ENCODE measurements at places on chromosomes 3 and 15.

GRCh38 chr3:15919971-15920370 lies 122.2 kb upstream of the ANKRD28 start:
- H3K36me3 ChIP-seq, result no peaks in the 10 kb centered on the region
- no peaks in the 10 kb centered on the region for H3K4me1 ChIP-seq
- DNase-seq, result no peak
- no peak overlapping the region for H3K27ac ChIP-seq
- no peaks in the 10 kb centered on the region for H3K27me3 ChIP-seq
- no peak overlapping the region for H3K4me3 ChIP-seq

DNA sequence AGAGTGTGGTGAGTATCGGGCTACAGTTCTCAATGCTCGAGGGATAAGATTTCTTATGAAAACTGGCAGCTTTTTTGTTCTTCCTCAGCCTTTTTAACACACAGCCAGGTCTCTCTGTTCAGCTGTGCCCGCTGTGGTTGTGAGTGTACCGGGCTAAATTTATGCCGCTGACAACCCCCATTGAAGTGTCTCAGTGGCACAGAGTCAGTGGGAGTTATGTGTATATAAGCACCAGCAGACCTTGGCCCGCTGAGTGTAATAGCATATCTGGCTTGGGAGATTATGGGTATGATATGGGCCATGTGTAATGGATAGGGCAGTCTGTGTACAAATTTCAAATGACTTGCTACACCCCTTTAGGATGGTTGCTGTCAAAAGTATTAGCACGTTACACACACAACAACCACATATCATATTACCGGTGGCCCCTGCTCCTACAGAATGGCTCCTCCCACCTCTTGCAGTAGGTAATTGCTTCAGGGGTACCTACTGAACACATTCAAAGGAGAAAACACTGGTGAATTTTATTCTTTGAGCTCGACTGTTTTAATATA lies 26.9 kb upstream of the NR2F2 start:
- no peaks in the 10 kb centered on the region for H3K27me3 ChIP-seq
- no peak overlapping the region for H3K4me3 ChIP-seq

DNA sequence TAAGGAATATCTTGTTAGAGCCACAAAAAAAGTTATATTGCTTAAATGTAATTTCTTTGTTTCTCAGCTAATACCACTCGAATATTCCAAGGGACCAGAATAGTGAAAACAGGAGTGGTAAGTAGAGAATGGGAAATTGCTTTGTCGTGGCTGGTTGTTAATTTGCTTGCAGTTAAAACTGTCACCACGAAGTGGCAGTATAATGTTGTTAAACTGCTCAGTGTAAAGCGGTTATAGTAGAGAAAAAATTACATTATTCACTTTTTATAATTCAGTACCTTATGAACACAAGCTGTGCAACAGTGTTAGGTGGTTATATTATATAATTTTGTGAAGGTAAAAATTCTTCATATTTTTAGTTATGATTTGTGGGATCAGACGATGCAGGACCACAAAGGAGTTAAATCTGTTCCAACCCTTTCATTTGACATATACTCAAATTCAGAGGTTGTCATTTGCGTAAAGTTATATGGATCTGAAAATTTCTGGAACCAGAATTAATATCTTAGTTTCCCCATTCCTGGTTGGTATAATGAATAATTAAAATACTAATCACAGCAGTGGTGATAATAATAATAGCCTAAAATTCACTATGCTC lies 171.8 kb downstream of the FEZF2 start:
- H3K4me3 ChIP-seq, result no peak overlapping the region
- H3K4me1 ChIP-seq, result no peaks in the 10 kb centered on the region
- H3K36me3 ChIP-seq, result no peaks in the 10 kb centered on the region

DNA sequence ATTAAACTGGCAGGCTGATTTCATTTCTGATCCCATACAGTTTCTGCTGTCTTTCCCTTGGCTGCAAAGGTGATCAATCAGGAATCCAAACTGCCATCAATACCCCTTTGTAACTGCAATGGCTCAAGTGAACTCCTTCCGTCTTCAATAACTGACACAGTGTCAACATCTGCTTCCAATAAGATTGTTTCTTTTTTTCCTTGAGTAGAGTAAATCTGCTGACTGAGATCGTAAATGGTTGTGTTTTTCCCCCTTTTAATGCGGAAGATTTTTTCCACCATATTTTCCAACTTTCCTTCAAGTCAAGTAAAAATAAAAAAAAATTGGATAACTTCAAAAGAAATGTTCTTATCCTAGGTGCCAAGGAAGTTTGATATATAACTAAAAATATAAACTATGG lies 48.7 kb downstream of the VGLL3 start:
- H3K4me1 ChIP-seq, result no peaks in the 10 kb centered on the region
- H3K4me3 ChIP-seq, result no peak overlapping the region
- H3K36me3 ChIP-seq, result no peaks in the 10 kb centered on the region
- DNase-seq, result no peak

- no peaks in the 10 kb centered on the region for H3K27me3 ChIP-seq
- DNase-seq, result no peak
- H3K4me3 ChIP-seq, result no peak overlapping the region
- H3K4me1 ChIP-seq, result no peaks in the 10 kb centered on the region
Measured at GRCh38 chr3:25697553-25697952, 32.8 kb upstream of the TOP2B start.

- H3K4me1 ChIP-seq, result no peaks in the 10 kb centered on the region
- no peak for DNase-seq
- H3K27me3 ChIP-seq, result no peaks in the 10 kb centered on the region
- H3K36me3 ChIP-seq, result no peaks in the 10 kb centered on the region
Measured at GRCh38 chr3:123817413-123817812, 66.7 kb downstream of the MYLK start.

DNA sequence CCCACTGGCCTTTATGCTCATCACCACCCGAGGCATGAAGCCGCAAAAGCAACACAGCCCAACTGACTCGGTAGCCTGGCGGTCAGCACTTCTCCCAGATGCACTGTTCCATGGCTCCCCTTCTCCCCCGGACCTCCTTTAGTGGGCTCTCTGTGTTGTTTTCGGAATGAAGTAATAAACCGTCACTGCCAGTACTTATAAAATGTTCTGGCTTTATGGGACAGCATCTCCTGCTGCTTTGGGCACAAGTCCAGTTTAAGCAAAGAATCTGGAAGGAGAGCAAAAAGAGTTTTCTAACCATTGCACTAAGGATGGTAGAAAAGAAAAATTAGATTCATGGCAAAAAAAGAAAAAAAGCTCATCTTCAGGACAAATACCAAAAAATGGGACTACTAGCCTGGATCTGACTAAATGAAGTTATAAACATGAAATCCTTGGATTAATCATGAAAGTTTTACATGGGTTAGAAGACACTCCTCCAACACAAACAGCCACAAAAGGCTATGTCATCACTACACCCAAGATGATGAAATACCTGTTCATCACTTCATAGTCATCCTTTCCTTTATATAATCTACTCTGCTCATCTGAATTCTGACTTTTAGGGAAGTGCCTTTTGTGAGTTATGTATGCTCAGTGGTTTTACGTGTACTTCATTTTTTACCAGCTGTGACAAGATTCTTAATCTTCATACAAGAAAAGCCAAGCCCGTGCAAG lies 89.5 kb upstream of the UBE2E2 start:
- H3K4me3 ChIP-seq, result no peak overlapping the region
- H3K36me3 ChIP-seq, result no peaks in the 10 kb centered on the region
- no peaks in the 10 kb centered on the region for H3K27me3 ChIP-seq
- H3K4me1 ChIP-seq, result no peaks in the 10 kb centered on the region
- H3K27ac ChIP-seq, result no peak overlapping the region
- DNase-seq, result no peak

DNA sequence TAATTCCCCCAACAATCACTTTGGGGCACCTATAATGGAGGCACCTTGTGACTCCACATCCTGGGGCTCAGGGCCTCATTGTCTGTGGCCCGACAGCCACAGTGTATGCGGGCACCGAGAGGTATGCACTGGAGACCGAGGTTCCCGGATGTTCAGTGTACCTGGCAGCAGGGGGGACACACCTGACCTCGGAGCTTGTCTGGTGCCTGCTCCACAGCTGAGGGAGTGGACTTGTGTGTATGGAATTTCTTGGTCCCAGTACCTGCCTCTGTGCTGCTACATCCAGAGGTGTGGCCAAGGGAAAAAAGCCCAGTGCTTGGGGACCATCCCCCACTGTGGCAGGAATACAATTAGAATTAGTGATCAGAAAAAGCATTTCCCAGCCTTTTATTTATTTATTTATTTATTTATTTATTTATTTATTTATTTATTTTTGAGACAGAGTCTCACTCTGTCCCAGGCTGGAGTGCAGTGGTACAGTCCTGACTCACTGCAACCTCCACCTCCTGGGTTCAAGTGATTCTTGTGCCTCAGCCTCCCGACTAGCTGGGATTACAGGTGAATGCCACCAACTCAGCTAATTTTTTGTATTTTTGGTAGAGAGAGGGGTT lies 8.8 kb upstream of the AEN start:
- no peak overlapping the region for H3K4me3 ChIP-seq
- no peaks in the 10 kb centered on the region for H3K36me3 ChIP-seq
- H3K27ac ChIP-seq, result no peak overlapping the region
- H3K4me1 ChIP-seq, result no peaks in the 10 kb centered on the region

DNA sequence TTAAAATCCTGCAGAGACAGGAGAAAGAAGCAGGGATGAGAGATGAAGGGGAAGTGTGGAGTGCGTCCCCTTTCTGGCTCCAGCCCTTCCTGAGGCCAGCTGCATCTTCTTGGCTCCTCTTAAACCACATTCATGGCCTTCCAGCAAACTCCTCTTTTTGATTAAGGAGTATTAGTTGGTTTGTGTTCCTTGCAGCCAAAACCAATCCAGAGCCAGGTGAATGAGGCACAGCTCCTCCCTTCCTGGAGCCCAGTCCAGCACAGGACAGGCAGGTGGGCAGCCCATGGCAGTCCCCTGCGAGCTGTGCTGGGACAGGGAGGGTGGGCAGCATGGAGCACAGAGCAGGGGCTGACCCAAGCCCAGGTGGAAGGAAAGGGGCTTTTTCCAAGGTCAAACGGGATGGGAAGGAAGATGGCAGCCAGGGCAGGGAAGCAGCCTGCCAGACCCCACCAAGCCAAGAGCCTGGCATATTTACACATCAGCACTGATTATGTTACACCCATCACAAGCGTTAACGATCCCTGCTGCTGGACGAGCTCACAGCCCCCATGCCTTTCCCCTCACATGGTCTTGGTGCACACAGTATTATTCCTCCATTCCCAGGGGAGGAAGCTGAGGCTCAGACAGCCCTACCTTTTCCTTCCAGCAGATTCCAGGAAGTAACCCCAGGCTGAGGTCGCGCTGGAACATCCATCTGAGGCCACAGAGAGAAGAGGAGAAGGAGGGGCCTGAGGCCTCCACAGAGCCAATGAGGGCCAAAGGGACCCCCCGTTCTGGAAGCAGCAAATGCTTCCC lies 175.6 kb downstream of the SMAD6 start:
- no peak overlapping the region for H3K27ac ChIP-seq
- H3K36me3 ChIP-seq, result no peaks in the 10 kb centered on the region
- H3K4me1 ChIP-seq, result no peaks in the 10 kb centered on the region
- no peaks in the 10 kb centered on the region for H3K27me3 ChIP-seq
- H3K4me3 ChIP-seq, result no peak overlapping the region

DNA sequence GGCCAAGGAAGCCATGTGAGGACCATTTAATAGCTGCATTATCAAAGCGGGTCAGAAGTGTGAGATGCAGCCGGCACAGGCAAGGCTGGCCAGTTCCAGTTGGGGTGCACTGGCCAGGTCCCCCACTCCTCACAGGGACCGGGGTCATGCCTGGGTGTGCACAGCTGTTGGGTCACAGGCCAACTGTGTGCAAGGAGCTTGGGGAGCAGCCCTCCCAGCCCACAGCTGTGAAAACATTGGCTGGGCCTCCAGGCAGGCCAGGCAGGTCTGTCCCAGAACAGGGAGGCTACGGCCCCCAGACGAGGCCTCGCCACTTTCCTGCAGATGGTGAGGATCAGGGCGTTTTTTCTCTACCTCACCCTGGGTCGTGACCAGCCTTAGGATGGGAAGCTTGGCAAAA lies 521.0 kb downstream of the NTRK3 start:
- no peak overlapping the region for H3K4me3 ChIP-seq
- H3K27ac ChIP-seq, result no peak overlapping the region
- DNase-seq, result no peak
- no peaks in the 10 kb centered on the region for H3K27me3 ChIP-seq
